SJSA1 (cell line): ENCODE measurements at places on chromosomes 6 and 20.

GRCh38 chr6:14384175-14384949 is 266.8 kb downstream of the CD83 start:
- no peak for DNase-seq

- no peak for DNase-seq
These were observed 53.3 kb upstream of the TAF8 start for GRCh38 chr6:41996997-41997396.

DNA sequence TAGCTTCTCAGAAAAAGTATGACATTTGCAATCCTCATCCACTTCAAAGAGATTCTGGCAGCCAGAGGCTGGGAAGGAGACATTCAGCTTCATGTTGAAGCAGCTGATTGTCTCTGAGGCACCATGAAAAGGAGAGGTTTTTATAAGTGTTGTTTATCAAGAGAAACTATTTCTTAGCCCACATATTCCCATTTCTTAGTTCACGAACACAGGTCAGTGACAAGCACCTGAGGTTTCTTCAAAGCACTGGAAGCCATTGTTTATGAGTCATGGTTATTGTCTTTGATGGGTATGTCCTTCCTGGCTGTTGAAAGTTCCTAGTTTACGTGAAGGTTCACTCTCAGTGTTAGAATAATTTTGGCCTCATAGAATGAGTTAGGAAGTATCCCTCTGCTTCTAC is 3.0 kb upstream of the DDX43 start:
- no peak for DNase-seq

GRCh38 chr6:46687619-46688097 is at the start of gene TDRD6:
TSS of gene TDRD6 (plus strand) at chr6:46687885. CDS start at chr6:46688129, 244 bp downstream.
- no peak for DNase-seq

- no peak for DNase-seq
These were observed 275.1 kb upstream of the IMPG1 start for GRCh38 chr6:76347539-76347938.

DNA sequence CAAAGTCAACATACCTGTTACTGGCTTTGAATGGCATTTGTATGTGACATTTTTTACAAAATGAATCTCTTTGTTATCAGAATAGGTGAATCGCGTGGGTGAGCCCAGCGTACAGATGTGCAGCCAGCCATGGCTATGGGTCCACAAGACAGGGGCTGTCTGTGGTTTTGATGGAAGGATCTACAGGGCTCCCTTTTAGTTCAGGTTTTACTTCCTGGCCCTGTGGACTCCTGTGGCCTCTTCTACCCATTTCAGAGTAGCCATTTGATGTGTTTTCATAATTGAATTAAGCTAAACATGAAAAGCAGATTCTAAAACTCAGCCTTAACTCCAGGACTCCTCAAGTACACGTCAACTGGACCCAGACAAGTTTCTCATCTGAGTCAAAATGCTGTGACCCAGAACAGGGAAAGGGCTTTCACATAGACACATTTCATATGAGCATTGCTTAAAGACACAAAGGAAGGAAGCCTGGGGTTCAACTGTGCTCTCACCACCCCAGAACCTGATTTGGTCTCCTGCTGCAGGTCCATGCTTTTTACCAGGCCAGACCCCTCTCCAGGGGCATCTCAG is 105.3 kb upstream of the NAA20 start:
- no peak for DNase-seq

- DNase-seq = no peak
These were observed 24.5 kb upstream of the HLA-A start for GRCh38 chr6:29917857-29918256.

GRCh38 chr20:59730722-59731121 is 126.4 kb downstream of the PHACTR3 start:
- no peak for DNase-seq

- DNase-seq = no peak
These were observed 100.7 kb downstream of the VEGFA start for GRCh38 chr6:43870660-43871061.

DNA sequence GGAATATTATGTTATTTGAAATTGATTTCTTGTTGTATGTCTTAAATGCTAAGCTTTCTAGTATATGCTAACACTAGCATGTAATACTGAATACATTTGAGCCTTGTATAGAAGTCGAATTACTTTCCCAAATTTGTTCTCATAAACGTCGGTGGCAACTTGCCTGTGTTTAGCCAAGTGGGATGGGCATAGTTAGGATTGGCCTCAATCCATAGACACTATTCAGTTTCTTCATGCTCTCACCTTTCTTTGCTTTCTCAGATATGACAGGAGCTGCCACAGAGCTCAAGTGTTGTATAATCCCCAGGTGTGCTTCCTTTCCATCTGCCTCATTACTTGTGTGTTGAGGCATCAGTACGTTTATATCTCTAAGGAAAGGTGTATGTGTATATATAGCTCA is 19.3 kb downstream of the ZNF334 start:
- DNase-seq = no peak

DNA sequence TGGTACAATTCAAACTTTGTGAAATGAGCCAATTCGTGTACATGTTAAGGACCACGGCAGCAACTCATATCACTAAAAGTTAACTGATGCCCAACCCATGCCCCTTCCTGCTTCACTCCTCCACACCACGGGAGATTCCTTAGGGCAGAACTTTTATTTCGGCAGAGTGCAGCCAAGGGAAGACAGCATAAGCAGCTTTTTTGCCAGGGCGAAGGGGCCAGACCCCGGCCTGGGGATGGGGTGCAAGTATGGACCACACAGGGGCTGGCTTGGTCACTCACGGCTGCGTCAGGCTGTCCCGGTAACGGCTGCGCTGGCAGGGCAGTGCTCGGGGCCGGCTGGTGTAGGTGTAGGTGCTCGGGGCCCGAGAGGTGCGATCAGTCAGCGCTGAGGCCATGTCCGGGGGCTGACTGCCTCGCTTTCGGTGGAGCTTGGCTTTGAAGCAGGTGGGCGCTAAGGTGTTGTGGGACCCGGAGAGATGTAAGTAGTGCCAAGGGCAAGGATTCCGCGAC is 792 bp downstream of the RSPH3 start:
- DNase-seq = no peak

GRCh38 chr20:673603-674001 is 2.0 kb downstream of the SCRT2 start:
- no peak for DNase-seq

- DNase-seq = no peak
These were observed 42.8 kb upstream of the FAM50B start for GRCh38 chr6:3806169-3806922.

DNA sequence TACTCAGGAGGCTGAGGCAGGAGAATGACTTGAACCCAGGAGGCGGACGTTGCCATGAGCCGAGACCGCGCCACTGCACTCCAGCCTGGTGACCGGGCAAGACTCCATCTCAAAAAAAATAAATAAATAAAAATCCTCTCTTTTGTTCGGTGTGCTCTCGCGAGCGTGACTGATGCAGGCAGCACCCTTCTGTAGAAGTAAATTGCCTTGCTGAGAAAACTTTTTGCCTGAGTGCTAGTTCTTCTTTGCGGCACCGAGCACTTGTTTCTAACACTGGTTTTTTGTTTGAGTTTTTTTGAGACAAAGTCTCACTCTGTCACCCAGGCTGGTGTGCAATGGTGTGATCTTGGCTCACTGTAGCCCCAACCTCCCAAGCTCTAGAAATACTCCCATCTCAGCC is 30.5 kb downstream of the PLN start:
- DNase-seq = no peak

- DNase-seq = no peak
These were observed 2.1 kb upstream of the ERGIC3 start for GRCh38 chr20:35539756-35540212.

GRCh38 chr6:75546381-75546780 is 52.8 kb upstream of the FILIP1 start:
- DNase-seq = peak; percentile 26

GRCh38 chr6:166942393-166943168 is 13.8 kb downstream of the RNASET2 start:
- DNase-seq = no peak

GRCh38 chr6:88376768-88377387 is 210.7 kb upstream of the CNR1 start:
- DNase-seq = peak; percentile 79

DNA sequence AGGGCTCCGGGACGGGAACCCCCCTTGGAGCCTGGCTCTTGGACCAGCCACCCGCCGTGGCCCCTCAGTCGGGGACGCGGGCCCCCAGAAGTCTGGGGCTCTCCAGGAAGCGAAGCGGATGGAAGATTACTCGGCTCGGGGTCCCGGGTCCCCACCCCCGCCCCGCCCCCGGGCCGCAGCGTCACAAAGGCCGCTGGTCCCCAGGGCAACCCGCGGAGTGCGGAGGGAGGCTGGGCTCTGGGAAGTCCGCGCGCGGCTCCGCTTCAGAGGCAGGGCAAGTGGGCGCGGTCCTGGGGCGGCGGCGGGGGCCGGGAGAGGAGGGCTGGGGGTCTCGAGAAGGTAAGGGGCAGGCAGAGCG is at the start of gene FNDC11:
TSS of gene FNDC11 (plus strand) at position 227 of the 358 bp plus-strand sequence. CDS start 1,505 bp downstream, outside the sequence.
- no peak for DNase-seq

- no peak for DNase-seq
These were observed 458.4 kb downstream of the GRIK2 start for GRCh38 chr6:101851911-101852310.

GRCh38 chr6:53593001-53593488 is 48.1 kb upstream of the GCLC start:
- DNase-seq = no peak

DNA sequence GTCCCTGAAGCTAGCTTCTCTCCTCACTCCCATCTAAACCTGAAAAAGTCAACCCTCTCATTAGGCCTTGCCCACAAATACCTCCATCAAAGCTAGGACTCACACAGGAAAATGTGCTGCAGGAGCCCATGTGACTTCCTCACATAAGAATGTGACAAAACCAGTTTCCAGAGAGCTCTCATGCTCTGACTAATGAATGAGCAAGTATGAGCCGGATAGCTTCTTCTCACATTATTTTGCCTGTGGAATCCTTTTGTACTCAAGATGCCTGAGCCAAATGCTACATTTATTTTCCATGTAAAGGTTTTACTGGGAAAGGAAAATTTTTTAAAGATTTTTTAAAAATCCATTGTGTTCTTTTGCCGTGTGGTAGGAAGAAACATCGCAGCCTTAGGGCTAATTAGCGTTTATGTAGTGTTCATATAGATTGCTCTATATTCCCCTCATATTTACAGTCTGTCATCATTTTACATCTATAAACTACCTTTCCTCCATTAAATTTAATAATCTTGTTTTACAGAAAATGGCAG is 68.6 kb upstream of the CCN6 start:
- peak; percentile 74 for DNase-seq

GRCh38 chr20:10654630-10655029 is 19.2 kb downstream of the JAG1 start:
- no peak for DNase-seq

- no peak for DNase-seq
These were observed 64.9 kb upstream of the MEI4 start for GRCh38 chr6:77587963-77588362.

DNA sequence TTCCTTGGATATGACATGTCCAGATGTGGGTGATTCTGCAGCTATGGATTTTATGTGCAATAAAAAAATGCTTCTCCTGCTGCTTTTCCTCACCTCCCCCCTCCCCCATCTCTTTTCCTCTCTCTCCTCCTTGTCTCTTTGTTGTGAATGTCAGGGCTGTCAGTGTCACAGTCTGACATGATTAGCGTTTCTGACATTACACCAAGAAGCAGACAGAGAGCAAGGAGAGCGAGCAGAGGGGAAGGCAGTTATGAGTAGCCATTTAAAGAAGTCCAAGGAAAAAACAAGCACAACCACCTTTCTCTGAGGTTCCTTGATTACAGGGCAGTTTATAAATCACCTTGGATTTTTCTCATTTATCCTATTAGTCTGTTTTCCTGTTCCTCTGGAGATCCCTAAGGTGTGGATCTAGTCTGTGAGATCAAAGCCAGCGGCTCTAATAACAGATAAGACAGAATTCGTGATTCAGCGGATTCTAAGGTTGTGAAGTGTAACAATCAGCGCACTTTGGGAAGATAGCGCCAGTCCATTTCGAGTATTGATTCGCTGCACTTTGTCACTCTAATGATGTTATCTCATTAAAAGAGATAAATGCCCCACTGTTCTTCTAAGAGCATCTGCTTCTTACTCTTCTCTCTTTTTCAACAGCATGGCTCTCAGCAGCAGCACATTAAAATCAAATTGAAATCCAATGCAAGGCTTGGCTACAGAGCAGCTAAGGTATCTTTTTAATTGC is 101.4 kb downstream of the BACH2 start:
- no peak for DNase-seq

- no peak for DNase-seq
These were observed 38.1 kb downstream of the IRF4 start for GRCh38 chr6:429515-430121.

DNA sequence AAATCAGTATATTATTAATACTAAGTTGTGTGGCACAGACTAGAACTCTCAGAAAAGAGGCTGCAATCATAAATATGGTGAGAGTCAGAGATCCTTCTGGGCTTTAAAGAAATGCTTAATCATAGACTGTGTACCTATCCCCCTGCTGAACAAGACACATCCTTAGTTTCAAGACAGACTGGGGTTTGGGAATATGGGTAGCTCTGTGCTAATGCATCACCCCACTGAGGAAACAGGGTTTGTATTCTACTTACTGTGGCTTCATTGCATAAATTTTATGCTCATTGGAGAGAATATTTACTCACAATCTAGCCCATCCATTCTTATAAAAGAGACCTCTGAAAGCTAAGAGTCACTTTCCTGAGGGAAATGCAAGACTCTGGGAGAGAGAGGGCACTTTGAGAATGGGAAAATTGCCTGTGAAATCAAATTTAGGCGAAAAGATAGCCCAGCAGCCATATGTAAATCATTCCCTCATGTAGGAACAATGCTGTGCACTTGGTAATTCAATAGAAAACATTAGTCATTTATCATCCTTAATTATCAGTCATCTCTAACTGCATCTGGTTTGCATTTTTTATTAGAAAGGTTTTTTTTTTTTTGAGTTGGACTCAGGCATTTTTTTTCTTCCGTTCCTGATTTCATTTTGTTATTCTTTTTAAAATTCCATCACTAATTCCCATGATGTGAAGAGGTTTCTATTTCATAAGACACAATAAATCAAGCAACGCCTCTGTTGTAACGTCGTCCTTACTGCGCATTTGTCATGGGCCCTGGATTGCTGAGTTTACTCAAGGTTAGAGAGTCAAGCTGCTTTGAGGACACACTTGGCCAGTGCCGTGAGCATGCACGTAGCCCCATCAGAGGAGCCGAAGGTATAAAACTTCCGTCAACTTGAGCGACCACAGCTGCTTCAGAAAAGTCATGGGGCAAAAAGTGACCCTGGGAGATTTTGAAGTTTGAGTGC is 91.8 kb downstream of the TRMT11 start:
- DNase-seq = no peak

DNA sequence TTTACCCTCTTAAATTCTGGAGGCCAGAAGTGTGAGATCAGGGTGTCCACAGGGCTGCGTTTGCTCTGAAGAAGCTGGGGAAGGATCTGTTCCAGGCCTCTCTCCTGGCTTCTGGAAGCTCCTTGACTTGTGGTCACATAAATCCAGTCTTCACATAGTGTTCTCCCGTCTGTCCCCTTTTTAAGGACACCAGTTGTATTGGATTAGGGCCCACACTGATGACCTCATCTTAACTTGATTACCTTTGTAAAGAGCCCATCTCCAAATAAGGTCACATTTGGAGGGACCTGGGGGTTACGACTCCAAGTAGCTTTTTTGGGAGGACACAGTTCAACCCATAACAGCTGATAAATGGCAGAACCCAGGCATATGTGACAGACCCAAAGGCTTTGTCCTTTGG is 20.0 kb upstream of the WFDC2 start:
- no peak for DNase-seq
